ENCODE measurements at places on chromosomes 5 and 9. TPM values are rescaled to one million over a fixed set of nuclear protein-coding genes. Genes with fewer than 3 reads are reported as not detected.

GRCh38 chr5:14739538-14739937, 75.0 kb downstream of the OTULIN start:
- no peaks in the 10 kb centered on the region for H3K27me3 ChIP-seq
- H3K4me1 ChIP-seq: no peaks in the 10 kb centered on the region
- no peak overlapping the region for H3K27ac ChIP-seq
- no peak for DNase-seq
- H3K4me3 ChIP-seq: no peak overlapping the region

GRCh38 chr9:119137479-119137878, 231.8 kb downstream of the BRINP1 start:
- H3K4me3 ChIP-seq: no peak overlapping the region
- DNase-seq: no peak
- H3K27me3 ChIP-seq: no peaks in the 10 kb centered on the region

DNA sequence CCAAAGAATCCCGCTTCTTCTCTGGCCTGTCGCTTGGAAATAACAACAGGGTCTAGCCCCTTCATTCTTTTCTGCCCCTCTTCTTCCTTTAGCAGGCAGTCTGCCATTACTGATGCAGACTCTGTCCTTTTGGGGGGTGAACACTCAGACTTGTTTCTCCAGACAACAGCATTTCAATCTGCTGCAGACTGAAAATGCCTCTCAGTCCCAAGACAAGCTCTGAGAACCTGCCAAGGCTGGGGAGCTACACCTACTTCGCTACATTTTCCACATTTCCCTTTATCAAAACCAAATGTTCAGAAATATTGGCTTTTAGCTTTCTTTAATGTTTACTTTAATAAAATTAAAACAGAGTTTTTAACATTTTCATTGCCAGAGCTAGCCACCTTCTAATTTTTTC, 152.4 kb downstream of the MPDZ start:
- no peak overlapping the region for H3K4me3 ChIP-seq
- no peak for DNase-seq
- H3K27ac ChIP-seq: no peak overlapping the region
- H3K4me1 ChIP-seq: no peaks in the 10 kb centered on the region
- no peaks in the 10 kb centered on the region for H3K27me3 ChIP-seq
- no peaks in the 10 kb centered on the region for H3K36me3 ChIP-seq

GRCh38 chr5:16461782-16462181, 3.8 kb downstream of the ZNF622 start:
- peaks cover 42% of the 10 kb centered on the region for H3K4me1 ChIP-seq
- no peak for DNase-seq
- H3K27ac ChIP-seq: no peak overlapping the region
- H3K27me3 ChIP-seq: no peaks in the 10 kb centered on the region

DNA sequence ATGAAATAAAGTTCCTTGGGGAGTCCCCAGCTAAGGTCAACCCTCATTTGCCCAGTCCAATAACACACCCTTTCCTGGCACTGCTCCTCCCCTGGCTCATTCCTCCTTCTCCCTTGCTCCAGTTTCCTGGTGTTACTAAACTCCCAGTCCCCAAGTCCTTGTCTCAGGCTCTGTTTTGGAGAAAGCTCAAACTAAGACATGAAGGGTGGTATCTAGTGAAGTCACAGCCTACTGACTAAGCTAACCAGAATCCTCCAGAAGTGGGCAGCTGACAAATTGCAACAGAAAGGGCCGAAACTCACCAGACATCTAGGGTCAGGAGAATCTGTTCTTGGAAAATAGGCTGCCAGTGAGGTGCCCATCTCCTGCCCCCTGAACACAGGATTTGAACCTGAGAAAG, 118.7 kb upstream of the NEK6 start:
- no peaks in the 10 kb centered on the region for H3K27me3 ChIP-seq
- H3K27ac ChIP-seq: no peak overlapping the region
- no peak for DNase-seq
- no peaks in the 10 kb centered on the region for H3K4me1 ChIP-seq

GRCh38 chr9:99834474-99834873, 12.8 kb downstream of the NR4A3 start:
- H3K27ac ChIP-seq: no peak overlapping the region
- H3K27me3 ChIP-seq: peaks cover 26% of the 10 kb centered on the region
- DNase-seq: no peak
- H3K4me1 ChIP-seq: no peaks in the 10 kb centered on the region
- H3K4me3 ChIP-seq: no peak overlapping the region
- H3K36me3 ChIP-seq: no peaks in the 10 kb centered on the region

DNA sequence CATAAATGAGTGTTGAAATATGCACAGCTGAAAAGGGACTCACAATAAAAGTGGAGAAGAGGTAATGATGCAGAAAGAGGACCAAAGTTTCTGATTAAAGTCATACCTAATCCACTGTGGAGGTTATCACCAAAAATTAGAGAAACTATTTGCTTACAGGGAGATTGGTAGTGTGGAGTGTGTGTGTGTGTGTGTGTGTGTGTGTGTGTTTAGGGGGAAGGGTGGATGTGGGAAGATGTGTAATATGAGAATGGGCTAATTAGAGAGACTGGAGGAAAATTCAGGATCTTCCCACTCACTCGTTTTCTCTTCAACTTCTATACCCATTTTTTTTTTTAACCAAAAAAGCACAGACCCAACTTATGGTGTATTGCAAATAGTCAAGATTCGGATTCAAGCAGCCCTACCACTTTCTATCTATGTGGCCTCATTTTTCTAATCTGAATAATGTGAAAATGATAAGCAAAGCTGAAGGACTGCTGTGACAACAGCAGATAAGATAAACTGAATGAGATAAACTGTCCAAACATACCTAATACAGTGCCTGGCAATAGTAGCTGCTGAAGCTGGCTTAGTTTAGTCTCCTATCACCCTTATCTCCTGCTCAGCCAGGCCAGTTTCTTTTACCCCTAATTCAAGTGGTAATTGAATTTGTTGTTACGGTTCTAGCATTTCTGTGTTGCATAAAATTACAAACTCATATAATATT, 501.1 kb downstream of the KDM4C start:
- no peaks in the 10 kb centered on the region for H3K36me3 ChIP-seq
- no peak overlapping the region for H3K27ac ChIP-seq
- H3K27me3 ChIP-seq: peaks cover 8% of the 10 kb centered on the region
- no peaks in the 10 kb centered on the region for H3K4me1 ChIP-seq

DNA sequence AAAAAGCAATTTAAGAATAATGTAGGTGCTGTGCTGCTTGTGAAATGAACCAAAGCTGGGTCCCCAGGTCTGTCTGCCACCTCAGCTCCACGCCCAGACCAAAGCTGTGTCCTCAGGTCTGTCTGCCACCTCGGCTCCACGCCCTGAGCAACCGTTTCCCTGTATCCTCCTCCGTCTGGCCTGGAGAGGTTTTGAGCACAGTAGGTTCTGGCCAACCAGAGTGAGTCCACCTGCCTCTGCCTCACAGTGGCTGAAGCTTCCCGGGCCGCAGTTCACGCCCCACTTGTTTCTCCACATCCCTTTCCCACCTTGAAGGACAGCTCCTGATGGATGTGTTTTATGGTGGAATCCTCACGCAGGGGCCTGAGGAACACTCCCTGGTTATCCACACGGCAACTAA, 120.5 kb downstream of the ADAMTS2 start:
- no peaks in the 10 kb centered on the region for H3K4me1 ChIP-seq
- H3K36me3 ChIP-seq: no peaks in the 10 kb centered on the region
- no peak overlapping the region for H3K4me3 ChIP-seq
- H3K27ac ChIP-seq: no peak overlapping the region
- H3K27me3 ChIP-seq: no peaks in the 10 kb centered on the region

GRCh38 chr5:13359344-13359743, 585.1 kb downstream of the DNAH5 start:
- no peaks in the 10 kb centered on the region for H3K36me3 ChIP-seq
- no peak overlapping the region for H3K27ac ChIP-seq
- H3K4me3 ChIP-seq: no peak overlapping the region
- H3K27me3 ChIP-seq: no peaks in the 10 kb centered on the region

ACOT12 gene
- not detected for total RNA-seq

BHMT gene
- total RNA-seq: 0.16 TPM

ALDOB gene
- total RNA-seq: not detected
